ENCODE measurements at places on chromosomes 4 and X.
A peak's percentile ranks its signal among the peaks of the same experiment; 100 is the strongest.

- no peak for DNase-seq
- no peaks in the 10 kb centered on the region for H3K4me1 ChIP-seq
- H3K36me3 ChIP-seq = no peaks in the 10 kb centered on the region
- H3K4me3 ChIP-seq = no peak overlapping the region
- no peak overlapping the region for H3K27ac ChIP-seq
- H3K27me3 ChIP-seq = no peaks in the 10 kb centered on the region
Measured at GRCh38 chr4:178185517-178185916, 743.3 kb upstream of the AGA start.

GRCh38 chr4:155305619-155306018, 71.1 kb downstream of the MAP9 start:
- no peaks in the 10 kb centered on the region for H3K27me3 ChIP-seq
- no peaks in the 10 kb centered on the region for H3K36me3 ChIP-seq
- H3K4me3 ChIP-seq = no peak overlapping the region
- no peaks in the 10 kb centered on the region for H3K4me1 ChIP-seq

GRCh38 chrX:107560041-107560440, 68.3 kb upstream of the PRPS1 start:
- H3K27me3 ChIP-seq = peaks cover 65% of the 10 kb centered on the region
- H3K36me3 ChIP-seq = no peaks in the 10 kb centered on the region
- no peaks in the 10 kb centered on the region for H3K4me1 ChIP-seq
- H3K27ac ChIP-seq = no peak overlapping the region

- no peaks in the 10 kb centered on the region for H3K36me3 ChIP-seq
- H3K27me3 ChIP-seq = peaks cover 39% of the 10 kb centered on the region
- no peak for DNase-seq
- H3K27ac ChIP-seq = no peak overlapping the region
Measured at GRCh38 chrX:76253432-76253831, 80.6 kb downstream of the PBDC1 start.

- peak overlapping the region; percentile 70 for H3K27ac ChIP-seq
- DNase-seq = no peak
- no peaks in the 10 kb centered on the region for H3K36me3 ChIP-seq
- H3K4me1 ChIP-seq = peaks cover 5% of the 10 kb centered on the region
- H3K4me3 ChIP-seq = no peak overlapping the region
Measured at GRCh38 chr4:57042711-57043169, 64.0 kb downstream of the POLR2B start.

DNA sequence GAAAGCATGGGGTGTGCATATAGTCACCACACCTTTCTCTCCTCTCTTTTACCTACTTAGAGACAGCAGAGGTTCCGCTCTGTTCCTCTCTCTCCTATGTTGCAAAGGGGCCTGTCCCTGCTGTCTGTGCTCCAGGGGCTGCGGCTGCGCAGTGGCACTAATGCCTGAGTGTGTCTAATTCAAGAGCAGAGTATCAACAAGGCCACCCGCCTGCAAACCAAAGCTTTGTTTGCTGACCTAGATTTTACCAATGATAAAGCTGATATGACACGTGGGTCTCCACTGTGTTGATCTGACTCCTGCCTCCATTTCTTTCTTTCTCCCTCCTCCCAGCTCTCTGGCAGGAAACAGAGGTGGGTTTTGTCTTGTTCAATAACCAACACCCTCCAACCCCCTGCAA, 74.9 kb downstream of the NSG1 start:
- DNase-seq = peak; percentile 19
- no peak overlapping the region for H3K4me3 ChIP-seq
- no peak overlapping the region for H3K27ac ChIP-seq
- no peaks in the 10 kb centered on the region for H3K27me3 ChIP-seq
- no peaks in the 10 kb centered on the region for H3K36me3 ChIP-seq

DNA sequence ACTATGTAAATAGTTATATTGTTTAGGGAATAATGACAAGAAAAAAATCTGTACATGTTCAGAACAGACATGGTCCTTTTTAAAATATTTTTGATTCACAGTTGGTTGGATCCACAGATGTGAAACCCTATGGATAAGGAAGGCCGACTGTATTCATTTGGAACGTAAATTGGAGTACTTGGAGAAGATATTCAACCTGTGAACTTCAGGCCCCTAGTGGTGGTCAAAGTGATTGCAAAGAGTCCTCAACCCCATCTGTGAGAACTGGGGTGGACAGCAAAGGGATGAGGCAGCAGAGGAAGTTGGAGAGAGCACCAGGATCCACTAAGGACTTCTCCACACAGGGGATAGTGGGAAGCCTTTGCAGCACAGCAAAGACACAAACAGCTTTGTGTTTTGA, 6.2 kb upstream of the CXCL13 start:
- no peak for DNase-seq
- H3K27me3 ChIP-seq = no peaks in the 10 kb centered on the region
- H3K4me3 ChIP-seq = no peak overlapping the region

GRCh38 chr4:155367608-155368007, 9.2 kb downstream of the MAP9 start:
- no peak overlapping the region for H3K4me3 ChIP-seq
- no peak for DNase-seq
- H3K36me3 ChIP-seq = peaks cover 6% of the 10 kb centered on the region
- H3K27ac ChIP-seq = no peak overlapping the region
- H3K27me3 ChIP-seq = no peaks in the 10 kb centered on the region

- H3K27ac ChIP-seq = peak overlapping the region; percentile 80
- no peaks in the 10 kb centered on the region for H3K4me1 ChIP-seq
- H3K36me3 ChIP-seq = no peaks in the 10 kb centered on the region
Measured at GRCh38 chrX:53288189-53288588, 6.8 kb upstream of the IQSEC2 start.

GRCh38 chrX:14758029-14758491, 114.8 kb downstream of the FANCB start:
- no peaks in the 10 kb centered on the region for H3K36me3 ChIP-seq
- no peak overlapping the region for H3K27ac ChIP-seq
- H3K4me3 ChIP-seq = no peak overlapping the region

DNA sequence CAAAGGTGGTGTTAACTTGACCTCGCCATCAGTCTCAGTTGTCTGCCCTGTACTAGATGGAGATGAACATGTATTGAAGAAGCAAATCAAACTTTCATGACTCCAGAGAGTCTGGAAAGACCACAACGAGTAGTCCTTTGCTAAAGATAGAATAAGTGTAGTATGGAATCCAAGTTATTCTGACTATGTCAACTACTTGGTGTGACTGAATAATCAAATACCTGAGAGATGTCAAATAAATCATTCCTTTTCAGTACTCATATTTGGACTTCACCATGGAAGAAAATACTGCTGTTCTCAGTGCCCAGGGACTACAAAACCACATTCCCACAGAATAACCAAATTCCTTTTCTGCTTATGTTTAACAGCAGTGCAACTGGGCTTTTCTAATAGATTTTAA, 161.2 kb upstream of the SPRY1 start:
- no peaks in the 10 kb centered on the region for H3K4me1 ChIP-seq
- no peak overlapping the region for H3K4me3 ChIP-seq
- H3K27ac ChIP-seq = no peak overlapping the region
- no peaks in the 10 kb centered on the region for H3K36me3 ChIP-seq

DNA sequence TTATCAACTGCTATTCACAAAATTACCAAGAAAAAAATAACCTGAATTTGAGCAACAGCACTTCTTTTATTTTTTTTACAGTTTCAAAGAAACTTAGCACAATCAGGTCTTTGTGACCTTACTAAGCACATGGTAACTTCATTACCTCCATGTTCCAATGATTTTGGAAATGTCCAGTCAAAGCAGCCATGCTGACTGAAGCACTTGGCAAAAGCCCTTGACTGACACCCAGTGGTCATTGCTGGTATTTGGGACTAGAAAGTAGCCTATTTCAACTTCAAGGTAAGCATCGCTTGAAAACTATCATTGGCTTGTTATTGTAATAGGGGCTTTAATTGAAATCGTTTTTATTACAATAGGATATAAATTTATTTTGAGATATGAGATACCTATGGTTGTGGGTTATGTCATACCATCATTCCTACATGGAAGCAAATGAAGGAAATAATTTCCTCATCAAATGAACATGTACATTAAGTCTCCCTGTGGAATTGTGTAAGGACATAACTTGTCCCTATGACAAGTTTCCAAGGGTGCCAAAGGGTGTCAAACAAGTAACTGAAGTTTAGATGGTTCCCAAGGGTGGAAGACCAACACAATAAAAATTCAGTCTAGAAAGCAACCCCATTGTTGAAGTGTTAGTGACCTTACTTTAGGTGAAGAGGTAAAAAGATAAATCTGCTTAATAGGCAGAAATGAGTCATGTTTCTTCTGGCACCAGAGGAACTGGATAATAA, 15.2 kb upstream of the ANXA10 start:
- DNase-seq = peak; percentile 26
- H3K4me1 ChIP-seq = no peaks in the 10 kb centered on the region
- H3K27ac ChIP-seq = no peak overlapping the region

GRCh38 chr4:10677796-10678497, 6.6 kb downstream of the CLNK start:
- no peaks in the 10 kb centered on the region for H3K36me3 ChIP-seq
- no peak for DNase-seq
- H3K4me1 ChIP-seq = no peaks in the 10 kb centered on the region
- no peaks in the 10 kb centered on the region for H3K27me3 ChIP-seq
- H3K27ac ChIP-seq = no peak overlapping the region
- no peak overlapping the region for H3K4me3 ChIP-seq

DNA sequence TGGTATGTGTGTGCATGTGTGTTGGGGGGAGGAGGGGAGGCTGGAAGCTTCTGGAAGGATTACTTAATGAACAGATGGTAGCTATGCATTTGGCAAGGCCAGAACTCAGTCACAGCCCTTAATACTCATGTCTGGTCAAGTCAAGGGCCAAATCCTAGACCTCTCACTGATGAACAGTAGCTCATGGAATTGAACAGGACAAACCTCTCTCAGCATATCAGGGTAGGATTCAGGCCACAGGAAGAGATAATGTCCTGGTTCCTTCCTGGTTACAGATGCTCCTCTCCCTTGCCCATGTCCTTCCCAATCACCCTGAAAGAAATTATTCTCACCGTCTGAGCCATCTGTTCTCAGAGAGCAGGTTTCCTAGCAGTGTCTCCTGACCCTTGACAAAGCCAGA, 165.7 kb downstream of the SOWAHB start:
- H3K36me3 ChIP-seq = no peaks in the 10 kb centered on the region
- H3K4me3 ChIP-seq = no peak overlapping the region

- H3K27me3 ChIP-seq = no peaks in the 10 kb centered on the region
- no peak overlapping the region for H3K4me3 ChIP-seq
Measured at GRCh38 chr4:124276461-124276860, 436.1 kb downstream of the ANKRD50 start.

GRCh38 chrX:153953342-153953830, 8.9 kb upstream of the RENBP start:
- H3K36me3 ChIP-seq = no peaks in the 10 kb centered on the region
- peak overlapping the region; percentile 52 for H3K27ac ChIP-seq
- no peak overlapping the region for H3K4me3 ChIP-seq
- H3K27me3 ChIP-seq = peaks cover 8% of the 10 kb centered on the region
- DNase-seq = peak; percentile 65
